ENCODE measurements at places on chromosomes 11 and 22. TPM values are rescaled to one million over a fixed set of nuclear protein-coding genes. Genes with fewer than 3 reads are reported as not detected.

The C11orf42 gene
- not detected for total RNA-seq

The FDXACB1 gene
- 3.0 TPM for total RNA-seq

The MARK2 gene
- 42.6 TPM for total RNA-seq

The MS4A4A gene
- total RNA-seq: not detected

The KDELR3 gene
- 5.6 TPM for total RNA-seq

The MS4A6E gene
- not detected for total RNA-seq

The SLC22A25 gene
- total RNA-seq: not detected

- no peaks in the 10 kb centered on the region for H3K36me3 ChIP-seq
- no peak overlapping the region for H3K27ac ChIP-seq
- no peak overlapping the region for H3K4me3 ChIP-seq
- peaks cover 32% of the 10 kb centered on the region for H3K4me1 ChIP-seq
- H3K27me3 ChIP-seq: no peaks in the 10 kb centered on the region
- no peak for DNase-seq
Measured at GRCh38 chr11:14544611-14545010, 24.4 kb upstream of the PSMA1 start.

DNA sequence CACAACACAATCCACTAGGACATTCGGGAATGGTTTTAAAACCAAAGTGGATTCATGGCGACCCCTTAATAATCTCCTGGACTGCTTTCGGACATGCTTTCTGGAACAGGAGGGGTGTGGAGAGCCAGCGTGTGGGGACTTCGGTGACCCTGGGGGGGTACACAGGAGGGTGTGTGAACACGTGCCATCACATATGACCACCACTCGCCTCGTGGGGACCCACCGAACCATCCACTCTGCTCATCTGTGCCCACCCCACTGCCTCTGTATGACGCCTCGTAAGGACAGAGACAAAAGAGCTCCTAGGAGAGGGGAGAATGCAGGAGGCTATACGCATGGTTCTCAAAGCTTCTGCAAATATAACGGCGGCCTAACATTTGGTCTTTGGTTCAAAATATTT lies 8.9 kb downstream of the LTO1 start:
- H3K4me3 ChIP-seq: no peak overlapping the region
- DNase-seq: no peak
- peaks cover 6% of the 10 kb centered on the region for H3K36me3 ChIP-seq
- no peaks in the 10 kb centered on the region for H3K27me3 ChIP-seq

DNA sequence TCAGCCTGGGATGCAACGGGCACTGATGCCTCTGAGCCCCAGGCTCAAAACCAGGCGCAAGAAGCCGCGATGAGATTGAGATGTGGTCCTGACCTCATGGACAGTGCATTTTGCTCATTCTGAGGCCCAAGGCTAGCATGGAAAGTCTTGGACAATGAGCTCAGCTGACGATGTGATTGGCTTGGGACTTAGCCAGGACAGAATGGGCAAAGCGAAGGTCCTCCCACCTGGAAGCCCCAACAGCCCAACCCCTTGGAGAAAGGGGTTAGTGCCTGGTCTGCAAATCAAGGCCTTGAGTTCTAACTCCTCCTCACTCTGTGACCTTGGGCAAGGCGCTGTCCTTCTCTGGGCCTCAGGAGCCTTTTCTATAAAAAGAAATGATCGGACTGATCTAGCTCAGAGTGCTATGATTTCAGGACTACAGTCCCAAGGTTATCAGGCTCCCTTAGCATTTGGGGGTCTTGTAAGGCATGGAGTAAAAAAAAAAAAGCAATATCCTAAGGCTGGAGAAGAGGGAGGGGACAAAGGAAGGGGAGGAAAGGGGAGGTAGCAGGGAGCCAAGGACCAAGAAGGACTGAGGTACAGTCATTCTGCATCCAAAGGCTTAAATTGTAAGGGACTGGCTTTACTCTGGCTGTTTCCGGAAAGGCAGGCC lies 2.7 kb downstream of the SLC43A3 start:
- H3K27ac ChIP-seq: no peak overlapping the region
- DNase-seq: no peak
- H3K4me1 ChIP-seq: peaks cover 15% of the 10 kb centered on the region
- no peak overlapping the region for H3K4me3 ChIP-seq
- no peaks in the 10 kb centered on the region for H3K36me3 ChIP-seq

GRCh38 chr11:121282886-121283502 lies 9.6 kb upstream of the SC5D start:
- H3K4me1 ChIP-seq: no peaks in the 10 kb centered on the region
- H3K4me3 ChIP-seq: no peak overlapping the region
- H3K27me3 ChIP-seq: no peaks in the 10 kb centered on the region
- no peak for DNase-seq
- no peaks in the 10 kb centered on the region for H3K36me3 ChIP-seq

DNA sequence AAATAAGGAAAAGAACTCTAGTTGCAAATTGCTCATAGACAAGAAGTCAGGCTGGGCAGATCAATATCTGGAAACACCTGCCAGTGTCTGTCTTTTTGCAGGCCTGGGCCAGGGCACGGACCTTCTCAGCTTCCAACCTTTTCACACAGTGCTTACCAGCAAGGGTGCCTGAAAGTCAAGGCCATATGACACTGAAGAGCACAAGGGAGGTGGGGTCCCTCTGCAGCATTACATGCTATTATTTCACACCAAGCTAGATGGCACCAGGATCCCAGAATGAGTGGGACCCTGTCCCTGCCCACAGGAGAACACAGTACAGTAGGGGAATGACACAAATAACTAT lies 5.9 kb upstream of the PEX26 start:
- no peaks in the 10 kb centered on the region for H3K36me3 ChIP-seq
- no peak for DNase-seq
- no peak overlapping the region for H3K27ac ChIP-seq
- no peaks in the 10 kb centered on the region for H3K27me3 ChIP-seq
- H3K4me1 ChIP-seq: peaks cover 3% of the 10 kb centered on the region

GRCh38 chr11:4071914-4072313 lies 22.7 kb upstream of the RRM1 start:
- H3K27ac ChIP-seq: no peak overlapping the region
- no peaks in the 10 kb centered on the region for H3K27me3 ChIP-seq
- no peak overlapping the region for H3K4me3 ChIP-seq
- no peak for DNase-seq

Data from GM23338 (cell line).